ENCODE measurements at places on chromosomes 7 and 10. TPM values are rescaled to one million over a fixed set of nuclear protein-coding genes. Genes with fewer than 3 reads are reported as not detected.
A peak's percentile ranks its signal among the peaks of the same experiment; 100 is the strongest.

- DNase-seq: no peak
Measured at GRCh38 chr7:22485189-22485588, 14.8 kb downstream of the STEAP1B start.

GRCh38 chr10:13632884-13633440 lies 46.2 kb downstream of the PRPF18 start:
- no peak for DNase-seq

DNA sequence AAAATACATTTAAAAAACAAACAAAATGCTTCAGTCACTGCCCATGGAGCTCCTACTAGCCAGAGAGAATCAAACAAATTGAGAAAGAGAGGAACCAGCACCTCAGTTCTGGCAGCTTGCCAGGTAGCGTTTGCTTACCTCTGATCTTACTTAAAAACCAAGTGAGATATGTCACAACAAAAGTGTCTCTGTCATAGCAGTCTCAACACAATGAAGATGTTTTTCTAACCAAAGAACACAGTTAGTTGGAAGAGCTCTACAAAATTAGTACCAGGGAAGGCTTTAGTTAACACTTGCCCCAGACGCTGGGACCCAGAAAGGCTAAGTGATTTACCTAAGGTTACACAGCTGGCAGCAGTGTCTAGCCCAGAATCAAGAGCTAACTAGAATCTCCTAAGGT lies 3.4 kb downstream of the DOCK4 start:
- DNase-seq: peak; percentile 45

GRCh38 chr10:22712211-22712955 lies 2.0 kb downstream of the PIP4K2A start:
- DNase-seq: no peak

- DNase-seq: peak; percentile 61
Measured at GRCh38 chr7:148286150-148286549, 304.4 kb upstream of the C7orf33 start.

DNA sequence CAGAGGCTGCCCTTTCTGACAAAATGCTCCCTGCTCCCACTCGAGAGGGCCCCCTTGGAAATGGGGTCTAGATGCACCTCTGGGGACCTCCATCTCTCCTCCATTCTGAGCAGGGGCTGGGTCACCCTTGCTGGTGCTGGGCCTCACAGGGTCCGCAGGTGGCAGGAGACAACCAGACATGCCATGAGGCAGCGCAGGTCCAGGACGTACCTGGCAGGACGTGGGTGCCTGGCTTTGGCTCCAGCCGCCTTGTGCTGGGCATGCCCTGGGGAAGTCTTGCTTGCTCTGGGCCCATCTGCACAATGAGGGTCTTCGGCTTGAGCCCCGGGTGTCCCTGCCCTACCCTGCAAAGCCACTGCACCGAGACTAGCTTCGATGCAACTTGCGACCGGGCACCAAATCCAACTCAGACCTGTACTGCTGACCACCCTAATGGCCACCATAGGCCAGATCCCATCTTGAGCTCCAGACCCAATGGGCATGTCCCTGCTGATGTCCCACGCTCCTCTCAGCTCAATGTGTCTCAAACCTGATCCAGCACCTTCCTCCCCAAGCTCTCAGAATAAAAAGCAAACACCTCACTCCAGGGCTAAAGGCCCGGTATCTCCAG lies 107.0 kb downstream of the FAM53B start:
- no peak for DNase-seq

- no peak for DNase-seq
Measured at GRCh38 chr10:68781613-68782574, 45.4 kb upstream of the STOX1 start.

DNA sequence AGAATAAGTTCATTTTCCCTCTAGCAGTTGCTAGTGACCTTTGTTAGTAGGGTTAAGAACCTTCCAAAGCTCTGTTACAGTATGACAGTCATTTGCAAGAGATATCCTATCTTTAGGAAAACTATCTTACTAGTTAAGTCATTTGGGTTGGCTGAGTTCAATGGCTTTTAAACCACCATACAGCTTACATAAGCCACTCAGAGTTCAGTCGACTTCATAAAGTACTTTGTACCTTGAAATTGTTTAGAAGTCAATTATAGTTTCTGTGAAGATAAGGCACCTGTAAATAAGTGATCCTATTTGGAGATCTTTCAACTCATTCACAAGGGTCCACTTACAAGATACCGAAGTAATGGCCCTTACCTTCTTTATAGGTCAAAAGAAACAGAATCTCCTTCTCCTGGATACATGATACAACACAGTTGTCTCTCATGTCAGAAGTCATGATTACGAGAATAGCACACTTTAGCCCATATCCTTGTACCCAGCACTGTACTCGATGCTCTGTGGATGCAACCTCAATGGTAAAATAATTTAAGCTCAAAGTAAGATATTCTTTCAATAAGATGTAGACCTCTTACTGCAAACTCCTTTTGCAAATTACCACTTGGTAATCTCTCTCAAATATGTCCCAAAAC lies 11.9 kb upstream of the ABCC2 start:
- DNase-seq: peak; percentile 37

- no peak for DNase-seq
Measured at GRCh38 chr10:79322616-79323543, 24.4 kb upstream of the PPIF start.

- no peak for DNase-seq
Measured at GRCh38 chr10:77771450-77771849, 133.8 kb upstream of the KCNMA1 start.

GRCh38 chr7:81161451-81162075 lies 242.7 kb upstream of the SEMA3C start:
- peak; percentile 58 for DNase-seq

- DNase-seq: peak; percentile 12
Measured at GRCh38 chr7:7696458-7697119, 21.8 kb downstream of the RPA3 start.

Gene EIF4H
- 179 TPM for polyA plus RNA-seq

Gene MRC1
- 0.30 TPM for polyA plus RNA-seq

Gene GPR22
- 0.39 TPM for polyA plus RNA-seq

Gene VSTM2A
- not detected for polyA plus RNA-seq

Gene GHRHR
- polyA plus RNA-seq: not detected
